KG1 (cell line): ENCODE measurements at places on chromosomes 4 and X.

- DNase-seq: no peak
These were observed 7.4 kb upstream of the UTP3 start for GRCh38 chr4:70680934-70681333.

DNA sequence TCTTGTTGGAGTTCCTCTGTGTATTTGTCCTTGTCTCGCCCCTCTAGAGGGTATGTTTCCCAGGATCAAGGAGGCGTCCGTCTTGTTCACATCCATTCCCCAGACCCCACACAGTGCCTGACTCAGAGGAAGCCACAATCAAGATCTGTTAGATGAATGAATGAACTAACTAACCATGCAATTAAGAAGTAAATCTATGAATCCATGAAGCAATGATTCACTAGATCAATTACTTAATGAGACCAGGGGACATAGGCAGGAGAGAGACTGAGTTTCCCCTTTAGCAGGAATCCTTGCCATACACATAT is 11.9 kb downstream of the BLOC1S4 start:
- DNase-seq: no peak

DNA sequence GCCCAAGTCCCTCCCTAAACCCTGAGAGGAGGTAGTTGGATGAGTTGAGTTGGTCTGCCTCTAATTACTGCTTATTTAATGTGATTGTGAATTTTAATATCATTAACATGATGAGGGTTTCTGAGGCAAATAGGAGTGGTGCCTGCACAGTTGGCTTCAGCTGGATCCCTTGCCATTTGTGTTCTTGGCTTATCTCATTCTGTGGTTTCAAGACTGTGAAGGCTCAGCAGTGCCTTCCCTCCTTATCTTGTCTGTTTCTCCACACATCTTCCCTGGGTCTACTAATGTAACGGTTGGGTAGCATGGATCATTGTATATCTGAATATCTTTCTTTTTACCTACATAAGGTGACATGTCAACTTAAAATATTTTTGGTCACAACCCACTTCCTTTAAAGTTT is 1.6 kb upstream of the SLC10A4 start:
- DNase-seq: no peak

DNA sequence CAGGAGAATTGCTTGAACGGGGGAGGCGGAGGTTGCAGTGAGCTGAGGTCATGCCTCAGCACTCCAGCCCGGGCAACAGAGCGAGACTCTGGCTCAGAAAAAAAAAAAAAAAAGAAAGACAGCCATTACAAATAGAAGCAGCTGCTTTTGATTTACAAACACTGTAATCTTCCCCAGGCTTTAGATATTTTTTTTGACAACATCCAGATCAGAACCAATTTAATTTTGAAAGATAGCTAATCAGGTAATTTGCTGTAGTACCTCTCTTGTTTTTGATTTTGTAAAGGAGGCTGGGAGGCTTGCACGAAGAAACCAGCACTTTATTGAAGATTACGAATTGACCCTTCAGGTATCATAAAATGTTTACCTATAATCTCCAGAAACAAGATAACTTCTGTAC is 107.0 kb downstream of the LDB2 start:
- no peak for DNase-seq
